ENCODE measurements at places on chromosomes 7 and 10. TPM values are rescaled to one million over a fixed set of nuclear protein-coding genes. Genes with fewer than 3 reads are reported as not detected.
A peak's percentile ranks its signal among the peaks of the same experiment; 100 is the strongest.

- peak; percentile 52 for DNase-seq
Observed at GRCh38 chr10:91251430-91252056, 31.1 kb downstream of the PCGF5 start.

GRCh38 chr7:28580665-28581064, 168.3 kb downstream of the CREB5 start:
- DNase-seq, result no peak

DNA sequence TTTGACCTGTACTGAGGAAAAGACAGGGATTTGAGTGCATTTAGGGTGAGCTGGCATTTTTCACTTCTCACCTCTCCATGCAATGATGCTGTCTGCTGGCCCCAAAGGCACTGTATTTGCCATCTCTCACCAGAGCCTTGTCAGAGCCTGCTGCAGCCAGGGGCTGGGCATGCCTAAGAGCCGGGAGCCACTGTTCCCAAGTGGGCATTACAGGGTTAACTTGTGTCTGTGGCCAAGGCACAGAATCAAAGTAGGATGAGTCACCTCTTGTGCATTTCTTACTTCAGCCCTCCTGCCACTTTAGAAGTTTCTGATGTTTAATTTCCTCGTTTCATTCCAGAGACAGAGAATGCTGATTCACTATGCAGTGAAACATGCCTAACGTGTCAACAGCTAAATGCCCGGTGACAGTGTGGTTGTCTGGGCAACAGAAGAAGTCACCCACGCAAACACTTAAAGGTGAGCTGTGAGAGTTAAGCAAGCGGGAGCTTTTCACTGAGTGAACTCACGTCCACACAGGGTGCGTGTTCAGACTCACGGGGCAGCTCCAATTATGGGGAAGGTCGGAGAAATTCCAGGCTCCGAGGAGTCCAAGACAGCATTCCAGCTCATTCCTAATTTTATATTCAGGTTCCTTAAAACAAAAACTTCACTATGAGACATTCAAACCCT, 57.1 kb upstream of the IGFBP3 start:
- DNase-seq, result no peak

GRCh38 chr10:57849691-57850357, 417.9 kb downstream of the IPMK start:
- no peak for DNase-seq

DNA sequence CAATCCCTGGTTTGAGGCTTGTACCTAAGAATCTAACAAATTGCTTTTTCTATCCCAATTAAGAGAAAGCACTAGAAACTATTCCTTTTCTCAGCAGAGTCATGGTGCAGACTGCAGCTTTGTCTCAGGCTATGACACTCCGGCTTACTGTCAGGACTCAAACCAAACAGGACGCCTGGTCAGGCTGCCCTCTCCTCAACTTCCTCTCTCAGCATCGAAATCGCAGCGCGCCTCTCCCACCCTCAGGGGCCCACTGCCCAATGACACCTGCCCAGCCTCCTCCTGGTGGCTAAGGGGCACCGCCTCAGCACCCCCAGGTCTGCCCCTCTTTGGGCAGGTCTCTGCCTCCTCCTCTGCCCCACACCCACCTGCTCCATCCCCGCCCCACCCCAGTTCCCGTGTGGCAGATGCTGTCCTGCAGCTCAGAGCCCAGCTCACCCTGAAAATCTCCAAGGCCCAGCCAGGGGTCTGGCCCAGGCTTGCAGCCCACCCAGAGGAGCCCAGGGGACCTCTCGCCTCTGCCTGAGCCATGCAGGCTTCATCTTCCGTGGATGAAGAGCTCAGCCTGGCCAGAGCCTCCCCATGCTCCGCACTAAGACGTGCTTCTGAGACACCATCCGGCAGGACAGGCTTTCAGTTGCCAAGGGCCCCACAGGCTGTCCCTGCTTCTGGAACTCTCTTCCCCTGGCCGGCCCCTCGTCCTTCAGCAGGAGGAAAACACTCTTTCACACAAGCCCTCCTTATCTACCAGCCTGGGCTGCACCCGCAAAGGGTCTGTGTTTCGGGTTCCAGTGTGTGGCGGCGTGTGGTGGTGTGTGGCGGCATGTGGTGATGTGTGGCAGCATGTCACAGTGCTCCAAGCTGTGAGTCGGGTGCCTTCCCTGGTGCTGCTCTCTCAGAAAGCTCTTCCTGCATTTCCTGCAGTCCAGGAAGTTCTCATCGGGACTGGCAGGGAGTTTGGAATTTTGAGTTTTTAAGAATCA, 16.4 kb upstream of the PTPRN2 start:
- DNase-seq, result no peak

DNA sequence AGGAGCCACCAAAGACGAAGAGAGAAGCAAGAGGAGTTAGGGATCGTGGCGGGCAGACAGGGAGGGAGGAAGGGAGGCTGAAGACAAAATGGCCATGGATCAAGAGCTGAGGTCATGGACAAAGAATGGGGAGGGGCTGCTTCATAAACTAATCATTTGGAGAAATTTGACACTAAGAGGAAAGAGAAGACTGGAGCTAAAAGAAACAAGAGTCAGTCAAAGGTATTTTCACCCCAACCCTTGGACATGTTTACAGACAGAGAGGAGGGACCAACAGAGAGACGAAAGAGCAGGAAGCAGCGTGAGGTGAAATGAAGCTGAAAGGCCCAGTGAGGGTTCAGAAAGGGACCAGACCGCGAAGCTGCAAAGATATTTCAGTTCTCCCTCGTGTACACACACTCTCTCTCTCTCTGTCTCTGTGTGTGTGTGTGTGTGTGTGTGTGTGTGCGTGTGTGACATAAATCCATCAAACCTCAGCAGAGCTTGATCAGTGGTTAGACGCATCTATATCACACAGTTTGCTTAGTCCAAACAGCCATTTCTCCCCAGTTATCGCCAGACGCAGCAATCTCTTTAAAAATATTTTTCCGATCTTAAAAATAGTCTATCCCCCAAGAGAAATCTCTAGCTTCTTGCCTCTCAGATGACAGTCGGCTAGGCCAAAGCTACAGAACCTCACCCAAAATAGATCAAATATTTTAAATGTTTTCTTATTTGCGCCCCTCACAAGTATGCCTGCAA, 12.5 kb upstream of the CALD1 start:
- no peak for DNase-seq

DNA sequence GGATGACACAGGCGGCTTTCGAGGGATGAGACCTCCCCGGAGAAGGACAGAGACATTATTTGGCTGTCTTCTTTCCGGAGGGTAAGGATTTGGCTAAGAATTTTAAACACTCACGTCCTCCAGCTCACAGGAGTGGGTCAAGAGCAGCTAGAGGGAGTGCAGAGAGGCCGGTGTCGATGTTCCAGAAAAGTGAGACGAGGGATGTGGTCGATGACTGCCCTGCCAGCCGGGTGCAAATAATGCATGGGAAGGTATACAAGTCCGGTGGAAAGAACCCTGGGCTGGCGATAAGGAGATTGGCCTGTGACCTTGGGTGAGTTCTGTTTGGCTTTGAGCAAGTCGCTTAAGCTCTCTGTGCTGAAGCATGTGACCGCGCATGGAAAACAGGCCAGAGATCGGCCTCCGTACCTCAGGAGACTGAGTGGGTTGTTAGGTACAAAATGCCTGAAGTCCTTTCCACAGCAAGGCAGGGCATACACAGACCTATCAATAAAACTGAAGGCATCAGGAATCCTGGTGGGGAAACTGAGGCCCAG, 149.1 kb downstream of the UBE2H start:
- DNase-seq, result no peak

- peak; percentile 43 for DNase-seq
Observed at GRCh38 chr7:100546926-100547800, 8.2 kb downstream of the AGFG2 start.

- no peak for DNase-seq
Observed at GRCh38 chr10:61592581-61592980, 70.1 kb upstream of the CABCOCO1 start.

ADCK2 gene
- total RNA-seq, result 43.8 TPM

All from transverse colon (tissue), 4 donors.